ENCODE measurements at places on chromosomes 1 and 21. TPM values are rescaled to one million over a fixed set of nuclear protein-coding genes. Genes with fewer than 3 reads are reported as not detected.

Gene FCGR1A
- not detected for total RNA-seq

Gene TP73
- 0.30 TPM for total RNA-seq

GRCh38 chr1:72636631-72637030 is 354.3 kb upstream of the NEGR1 start:
- DNase-seq, result no peak

DNA sequence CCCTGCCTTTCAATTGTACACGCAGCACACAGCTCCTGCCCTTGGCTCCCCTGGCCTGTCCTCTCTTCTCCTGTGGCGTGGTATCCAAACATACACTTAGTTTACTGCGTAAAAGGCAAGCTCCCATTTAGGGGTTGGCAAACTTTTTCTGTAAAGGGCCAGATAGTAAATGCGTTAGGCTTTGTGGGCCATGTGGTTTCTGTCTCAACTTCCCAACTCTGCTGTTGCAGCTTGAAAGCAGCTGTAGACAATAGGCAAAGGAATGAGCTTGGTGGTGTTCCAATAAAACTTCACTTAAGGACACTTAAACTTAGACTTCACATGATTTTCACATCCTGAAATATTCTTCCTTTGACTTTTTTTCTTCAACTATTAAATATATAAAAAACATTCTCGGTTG is 63.3 kb downstream of the RHOU start:
- no peak for DNase-seq

- DNase-seq, result no peak
These were observed 344.1 kb downstream of the DISC1 start for GRCh38 chr1:231970684-231971083.

Data from activated naive CD4-positive, alpha-beta T cell treated with anti-CD3 and anti-CD28 coated beads, Interleukin-2, amount 50 U/mL, for 72 hours (primary cell).